Thymus (tissue), 14 donors: ENCODE measurements at places on chromosomes 4 and X. TPM values are rescaled to one million over a fixed set of nuclear protein-coding genes. Genes with fewer than 3 reads are reported as not detected.

DNA sequence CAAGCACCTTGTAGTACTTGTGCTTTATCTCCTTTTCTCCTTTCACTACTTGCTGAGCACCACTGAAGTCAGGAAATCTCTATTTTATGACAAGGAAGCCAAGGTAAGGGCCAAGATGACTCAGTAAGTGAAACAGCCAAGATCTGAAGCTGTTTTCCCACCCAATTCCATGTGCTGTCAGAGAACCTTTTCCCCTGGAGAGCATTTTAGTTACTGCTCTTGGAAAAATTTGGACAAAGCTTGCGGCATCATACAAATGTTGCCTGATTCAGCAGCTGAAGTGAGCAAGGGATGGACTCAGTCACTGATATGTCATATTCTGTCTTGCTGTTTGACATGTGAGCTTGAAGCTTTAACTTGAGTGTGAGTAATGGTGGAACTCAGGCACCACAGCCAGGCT is 391.4 kb downstream of the RAB28 start:
- H3K27ac ChIP-seq, result no peak overlapping the region
- H3K36me3 ChIP-seq, result no peaks in the 10 kb centered on the region
- H3K27me3 ChIP-seq, result no peaks in the 10 kb centered on the region

DNA sequence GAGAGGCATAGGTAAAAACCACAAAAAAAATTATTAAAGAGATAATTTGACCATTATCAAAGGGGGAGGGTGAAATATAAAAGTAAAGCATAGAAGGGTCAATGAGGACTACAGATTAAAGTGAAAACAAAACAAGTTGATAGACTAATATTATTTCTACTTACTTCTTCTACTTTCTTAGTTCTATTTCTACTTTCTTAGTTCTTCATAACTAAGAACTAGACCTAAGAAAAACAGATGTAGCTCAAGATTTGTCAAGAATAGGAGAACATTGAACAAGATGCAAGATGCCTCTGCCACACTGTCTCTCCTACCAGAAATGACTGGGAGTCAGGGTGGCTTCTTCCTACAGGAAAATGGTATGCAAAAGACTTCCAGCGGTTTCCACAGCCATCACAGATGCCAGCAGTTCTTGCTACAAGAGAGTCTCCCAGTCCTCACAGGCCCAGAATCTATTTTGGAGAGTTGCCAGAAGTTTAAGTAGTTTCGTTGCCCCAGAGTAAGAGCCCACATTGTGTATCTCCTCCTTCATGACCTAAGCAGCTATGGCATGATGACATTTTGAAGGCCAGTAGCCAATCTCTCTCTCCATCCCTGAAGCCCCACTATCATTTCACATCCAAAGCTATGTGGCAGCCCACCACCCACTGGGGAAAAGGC is 42.9 kb upstream of the DDX60 start:
- H3K4me3 ChIP-seq, result no peak overlapping the region
- DNase-seq, result no peak
- H3K27ac ChIP-seq, result no peak overlapping the region
- peaks cover 44% of the 10 kb centered on the region for H3K36me3 ChIP-seq
- H3K4me1 ChIP-seq, result no peaks in the 10 kb centered on the region

DNA sequence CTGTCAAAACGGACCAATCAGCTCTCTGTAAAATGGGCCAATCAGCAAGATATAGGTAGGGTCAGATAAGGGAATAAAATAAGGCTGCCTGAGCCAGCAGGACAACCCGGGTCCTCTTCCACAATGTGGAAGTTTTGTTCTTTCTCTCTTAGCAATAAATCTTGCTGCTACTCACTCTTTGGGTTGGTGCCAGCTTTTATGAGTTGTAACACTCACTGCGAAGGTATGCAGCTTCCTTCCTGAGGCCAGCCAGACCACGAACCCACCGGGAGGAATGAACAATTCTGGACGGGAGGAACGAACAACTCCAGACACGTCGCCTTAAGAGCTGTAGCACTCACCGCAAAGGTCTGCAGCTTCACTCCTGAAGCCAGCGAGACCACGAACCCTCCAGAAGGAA is 287.8 kb downstream of the RAPGEF2 start:
- no peak overlapping the region for H3K27ac ChIP-seq
- no peak for DNase-seq
- no peaks in the 10 kb centered on the region for H3K27me3 ChIP-seq
- H3K4me1 ChIP-seq, result no peaks in the 10 kb centered on the region
- no peaks in the 10 kb centered on the region for H3K36me3 ChIP-seq

- no peaks in the 10 kb centered on the region for H3K27me3 ChIP-seq
- H3K4me1 ChIP-seq, result no peaks in the 10 kb centered on the region
- H3K36me3 ChIP-seq, result no peaks in the 10 kb centered on the region
- no peak overlapping the region for H3K27ac ChIP-seq
- H3K4me3 ChIP-seq, result no peak overlapping the region
These were observed 40.3 kb downstream of the RWDD4 start for GRCh38 chr4:183618681-183619080.

SOX3 gene
- 0.02 TPM for polyA plus RNA-seq

KDM6A gene
- 20.9 TPM for polyA plus RNA-seq

- no peak overlapping the region for H3K27ac ChIP-seq
- no peaks in the 10 kb centered on the region for H3K36me3 ChIP-seq
- H3K27me3 ChIP-seq, result no peaks in the 10 kb centered on the region
- H3K4me3 ChIP-seq, result no peak overlapping the region
- no peaks in the 10 kb centered on the region for H3K4me1 ChIP-seq
These were observed 32.3 kb upstream of the C4orf50 start for GRCh38 chr4:6050551-6050950.

- no peak overlapping the region for H3K27ac ChIP-seq
- H3K4me3 ChIP-seq, result no peak overlapping the region
- no peaks in the 10 kb centered on the region for H3K4me1 ChIP-seq
- H3K36me3 ChIP-seq, result peaks cover 6% of the 10 kb centered on the region
These were observed 25.5 kb downstream of the MMAA start for GRCh38 chr4:145644699-145645098.

- H3K4me1 ChIP-seq, result no peaks in the 10 kb centered on the region
- H3K36me3 ChIP-seq, result no peaks in the 10 kb centered on the region
- no peak overlapping the region for H3K4me3 ChIP-seq
- no peak overlapping the region for H3K27ac ChIP-seq
These were observed 562.3 kb upstream of the NDST4 start for GRCh38 chr4:115675719-115676118.

- DNase-seq, result no peak
- no peak overlapping the region for H3K27ac ChIP-seq
- no peaks in the 10 kb centered on the region for H3K36me3 ChIP-seq
- H3K4me1 ChIP-seq, result no peaks in the 10 kb centered on the region
These were observed 24.1 kb downstream of the CCDC149 start for GRCh38 chr4:24888475-24889344.

- no peak for DNase-seq
- H3K36me3 ChIP-seq, result no peaks in the 10 kb centered on the region
- no peak overlapping the region for H3K27ac ChIP-seq
- no peaks in the 10 kb centered on the region for H3K27me3 ChIP-seq
- no peaks in the 10 kb centered on the region for H3K4me1 ChIP-seq
These were observed 981.0 kb upstream of the HS3ST1 start for GRCh38 chr4:12409507-12410190.

DNA sequence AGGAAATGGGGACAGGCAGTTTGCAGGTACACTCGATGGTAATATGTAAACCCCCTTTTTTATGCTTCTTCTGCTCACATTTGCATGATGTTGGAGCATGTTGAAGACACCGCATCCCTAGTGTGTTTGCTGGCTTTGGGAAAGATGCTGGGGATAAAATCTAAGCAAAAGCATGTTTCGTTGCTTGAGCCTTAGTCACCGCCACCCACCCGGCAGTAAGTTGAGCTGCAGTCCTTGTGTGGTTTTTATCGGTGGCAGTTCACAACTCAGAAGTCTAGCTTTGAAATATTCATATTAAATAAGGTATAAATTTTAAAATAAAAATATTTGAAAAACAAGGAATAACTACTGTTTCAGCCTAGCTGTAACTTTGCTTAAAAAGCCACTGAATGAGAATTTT is 21.7 kb upstream of the MND1 start:
- H3K36me3 ChIP-seq, result no peaks in the 10 kb centered on the region
- no peaks in the 10 kb centered on the region for H3K27me3 ChIP-seq
- no peak for DNase-seq
- no peaks in the 10 kb centered on the region for H3K4me1 ChIP-seq
- no peak overlapping the region for H3K27ac ChIP-seq

GRCh38 chr4:89837993-89838390 is 1.0 kb upstream of the SNCA start:
- H3K4me1 ChIP-seq, result peaks cover 18% of the 10 kb centered on the region
- peak overlapping the region; percentile 59 for H3K4me3 ChIP-seq
- no peak for DNase-seq
- H3K27me3 ChIP-seq, result peaks cover 28% of the 10 kb centered on the region
- H3K36me3 ChIP-seq, result no peaks in the 10 kb centered on the region

DLG3 gene
- 4.8 TPM for polyA plus RNA-seq

GRCh38 chr4:37615059-37615719 is 71.0 kb downstream of the RELL1 start:
- H3K27me3 ChIP-seq, result no peaks in the 10 kb centered on the region
- peaks cover 8% of the 10 kb centered on the region for H3K36me3 ChIP-seq
- H3K4me1 ChIP-seq, result no peaks in the 10 kb centered on the region
- H3K27ac ChIP-seq, result no peak overlapping the region
- DNase-seq, result no peak

ADAM29 gene
- polyA plus RNA-seq, result 0.05 TPM

MAGEB5 gene
- polyA plus RNA-seq, result not detected

GRCh38 chr4:107655289-107655688 is 64.7 kb downstream of the PAPSS1 start:
- no peaks in the 10 kb centered on the region for H3K4me1 ChIP-seq
- no peak overlapping the region for H3K4me3 ChIP-seq
- H3K27me3 ChIP-seq, result no peaks in the 10 kb centered on the region
- no peak overlapping the region for H3K27ac ChIP-seq

- H3K36me3 ChIP-seq, result no peaks in the 10 kb centered on the region
- H3K4me3 ChIP-seq, result no peak overlapping the region
- no peaks in the 10 kb centered on the region for H3K27me3 ChIP-seq
- H3K4me1 ChIP-seq, result no peaks in the 10 kb centered on the region
These were observed 1.9 kb upstream of the MAGEB3 start for GRCh38 chrX:30228526-30228925.

CWH43 gene
- polyA plus RNA-seq, result 1.3 TPM

- no peak for DNase-seq
- H3K4me3 ChIP-seq, result no peak overlapping the region
- peaks cover 40% of the 10 kb centered on the region for H3K4me1 ChIP-seq
- H3K27ac ChIP-seq, result no peak overlapping the region
- no peaks in the 10 kb centered on the region for H3K27me3 ChIP-seq
- no peaks in the 10 kb centered on the region for H3K36me3 ChIP-seq
These were observed 198.0 kb upstream of the LEF1 start for GRCh38 chr4:108366716-108367115.

DNA sequence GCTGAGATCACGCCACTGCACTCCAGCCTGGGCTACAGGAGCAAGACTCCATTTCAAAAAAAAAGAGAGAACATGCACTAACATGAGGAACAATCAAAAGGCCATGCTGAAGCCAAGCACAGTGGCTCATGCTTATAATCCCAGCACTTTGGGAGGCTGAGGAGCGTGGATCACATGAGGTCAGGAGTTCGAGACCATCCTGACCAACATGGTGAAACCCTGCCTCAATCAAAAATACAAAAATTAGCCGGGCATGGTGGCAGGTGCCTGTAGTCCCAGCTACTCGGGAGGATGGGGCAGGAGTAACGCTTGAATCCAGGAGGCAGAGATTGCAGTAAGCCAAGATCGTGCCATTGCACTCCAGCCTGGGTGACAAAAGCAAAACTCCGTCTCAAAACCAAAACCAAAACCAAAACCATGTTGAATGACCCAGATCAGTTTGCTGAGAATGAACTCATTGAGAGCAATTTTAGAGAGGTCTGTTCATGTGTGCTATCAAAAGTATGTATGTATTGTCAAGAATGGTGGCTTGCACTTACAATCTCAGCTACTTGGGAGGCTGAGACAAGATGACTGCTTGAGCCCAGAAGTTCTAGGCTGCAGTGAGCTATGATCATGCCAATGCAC is 44.8 kb downstream of the PDS5A start:
- H3K4me1 ChIP-seq, result peaks cover under 1% of the 10 kb centered on the region
- H3K27ac ChIP-seq, result no peak overlapping the region
- H3K36me3 ChIP-seq, result peaks cover 10% of the 10 kb centered on the region
- H3K27me3 ChIP-seq, result no peaks in the 10 kb centered on the region

- no peaks in the 10 kb centered on the region for H3K36me3 ChIP-seq
- no peak overlapping the region for H3K27ac ChIP-seq
- no peak for DNase-seq
These were observed 102.2 kb downstream of the FRMPD4 start for GRCh38 chrX:12240491-12240890.

EVC2 gene
- 2.2 TPM for polyA plus RNA-seq

DNA sequence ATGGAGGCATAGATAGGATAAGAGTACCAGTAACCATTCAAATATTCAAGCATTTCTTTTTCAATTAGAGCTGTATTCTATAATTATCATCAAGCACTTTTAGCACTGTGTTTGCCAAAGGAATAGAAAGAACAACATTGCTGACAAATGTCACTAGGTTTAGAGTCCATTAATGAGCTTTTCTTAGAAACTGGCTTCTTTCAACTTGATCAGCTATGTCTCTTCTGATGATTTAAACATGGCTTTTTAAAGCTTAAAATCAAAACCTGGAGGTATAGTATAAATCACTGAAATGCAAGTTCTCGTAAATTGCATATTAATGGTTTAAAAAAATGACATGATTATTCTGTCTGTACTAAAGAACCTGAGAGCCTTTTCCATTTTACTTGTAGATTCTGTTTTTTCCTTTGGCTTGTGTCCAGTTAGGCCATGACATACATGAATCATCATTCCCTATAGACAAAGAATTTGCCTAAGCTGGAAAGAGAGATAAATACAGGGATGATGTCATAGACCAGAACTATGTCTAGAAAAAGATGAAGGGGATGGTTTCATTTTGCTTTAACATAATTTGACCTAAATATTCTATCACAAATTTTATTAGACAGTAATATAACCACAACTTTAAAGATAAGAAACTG is 340.1 kb upstream of the CTSO start:
- no peak for DNase-seq
- no peak overlapping the region for H3K27ac ChIP-seq
- H3K4me1 ChIP-seq, result no peaks in the 10 kb centered on the region
- no peak overlapping the region for H3K4me3 ChIP-seq
- no peaks in the 10 kb centered on the region for H3K27me3 ChIP-seq

DNA sequence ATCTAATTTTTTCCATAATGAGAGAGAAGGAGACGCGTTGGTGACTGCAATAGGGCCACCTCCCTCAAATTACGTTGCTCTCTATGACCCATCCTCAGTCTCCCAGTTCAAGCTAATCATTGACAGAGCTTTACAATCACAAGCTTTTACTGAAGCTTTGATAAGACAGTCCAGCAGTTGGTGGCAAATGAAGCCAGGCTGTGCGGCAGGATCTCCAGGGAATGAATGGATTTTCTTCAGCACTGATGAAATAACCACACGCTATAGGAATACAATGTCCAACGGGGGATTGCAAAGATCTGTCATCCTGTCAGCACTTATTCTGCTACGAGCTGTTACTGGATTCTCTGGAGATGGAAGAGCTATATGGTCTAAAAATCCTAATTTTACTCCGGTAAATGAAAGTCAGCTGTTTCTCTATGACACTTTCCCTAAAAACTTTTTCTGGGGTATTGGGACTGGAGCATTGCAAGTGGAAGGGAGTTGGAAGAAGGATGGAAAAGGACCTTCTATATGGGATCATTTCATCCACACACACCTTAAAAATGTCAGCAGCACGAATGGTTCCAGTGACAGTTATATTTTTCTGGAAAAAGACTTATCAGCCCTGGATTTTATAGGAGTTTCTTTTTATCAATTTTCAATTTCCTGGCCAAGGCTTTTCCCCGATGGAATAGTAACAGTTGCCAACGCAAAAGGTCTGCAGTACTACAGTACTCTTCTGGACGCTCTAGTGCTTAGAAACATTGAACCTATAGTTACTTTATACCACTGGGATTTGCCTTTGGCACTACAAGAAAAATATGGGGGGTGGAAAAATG is at the start of gene KLB:
Gene KLB, plus strand, starts transcription at position 168 of the 821 bp plus-strand sequence. Its CDS starts 20 bp downstream, at position 188.
- no peak for DNase-seq
- no peaks in the 10 kb centered on the region for H3K4me1 ChIP-seq
